Stimulated activated CD8-positive, alpha-beta memory T cell treated with anti-CD3 and anti-CD28 coated beads, Interleukin-2, amount 100 ng/mL, for 48 hours (primary cell): ENCODE measurements at places on chromosomes 5 and 9.

DNA sequence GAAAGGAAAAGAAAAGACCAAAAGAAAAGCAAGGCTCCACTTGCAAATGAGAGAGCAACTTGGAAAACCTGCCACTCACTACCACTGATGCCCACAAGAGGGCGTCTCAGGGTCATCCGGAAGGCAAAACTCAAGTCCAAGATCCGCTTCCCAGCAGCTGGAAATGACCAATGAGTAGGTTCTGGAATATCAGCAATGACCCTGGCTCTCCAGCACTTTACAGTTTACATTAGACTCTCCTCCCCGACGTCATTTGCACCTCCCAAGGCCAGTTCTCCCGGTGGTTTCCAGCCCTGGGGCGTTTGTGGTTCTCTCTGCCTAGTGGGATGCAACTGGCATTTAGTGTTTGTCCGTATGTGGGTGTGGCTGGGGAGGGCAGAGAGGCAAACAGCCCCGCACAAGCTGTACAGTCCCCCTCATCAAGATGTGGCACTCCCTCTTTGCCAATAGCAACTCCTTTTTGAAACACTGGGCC lies 193.8 kb upstream of the ZNF618 start:
- DNase-seq = peak; percentile 14

DNA sequence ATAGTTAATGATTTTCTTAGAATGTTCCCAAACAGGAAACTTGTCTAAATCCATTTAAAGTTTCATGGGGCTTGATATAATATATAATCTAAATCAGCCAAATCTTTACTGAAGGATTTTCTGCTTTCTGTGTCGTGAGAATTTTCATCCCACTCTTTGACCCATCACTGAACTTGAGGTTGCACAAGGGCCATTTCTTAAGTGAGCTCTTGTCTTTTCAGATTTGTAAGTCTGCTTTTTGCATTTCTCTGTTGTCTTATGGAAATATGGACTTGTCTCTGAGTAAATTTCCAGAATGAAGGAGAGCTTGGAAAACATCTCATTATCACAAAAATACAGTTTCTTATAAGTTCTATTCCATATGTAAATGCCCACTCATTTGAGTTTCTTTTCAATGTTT lies 149.2 kb upstream of the ARRDC3 start:
- no peak for DNase-seq

DNA sequence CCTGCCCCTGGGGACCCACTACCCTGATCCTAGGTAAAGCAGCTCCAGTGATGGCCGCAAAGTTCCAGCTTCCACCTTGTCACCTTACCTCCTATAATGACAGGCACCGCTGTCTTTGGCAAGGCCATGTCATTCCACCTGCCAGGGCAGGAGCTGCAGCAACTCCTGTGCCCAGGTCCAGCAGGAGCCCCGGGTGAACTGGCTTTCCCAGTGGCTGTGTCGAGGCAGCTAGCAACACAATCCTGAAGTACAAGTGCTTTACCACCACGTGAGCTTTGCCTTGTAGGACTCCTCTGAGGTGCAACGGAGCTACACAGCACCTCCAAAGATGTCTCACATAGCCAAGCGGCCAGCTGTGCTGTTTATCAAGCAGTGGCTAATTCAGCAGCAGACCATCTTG lies 20.7 kb upstream of the MGAT1 start:
- no peak for DNase-seq

GRCh38 chr9:89410641-89411350 lies 87.1 kb downstream of the SEMA4D start:
- DNase-seq = peak; percentile 61

DNA sequence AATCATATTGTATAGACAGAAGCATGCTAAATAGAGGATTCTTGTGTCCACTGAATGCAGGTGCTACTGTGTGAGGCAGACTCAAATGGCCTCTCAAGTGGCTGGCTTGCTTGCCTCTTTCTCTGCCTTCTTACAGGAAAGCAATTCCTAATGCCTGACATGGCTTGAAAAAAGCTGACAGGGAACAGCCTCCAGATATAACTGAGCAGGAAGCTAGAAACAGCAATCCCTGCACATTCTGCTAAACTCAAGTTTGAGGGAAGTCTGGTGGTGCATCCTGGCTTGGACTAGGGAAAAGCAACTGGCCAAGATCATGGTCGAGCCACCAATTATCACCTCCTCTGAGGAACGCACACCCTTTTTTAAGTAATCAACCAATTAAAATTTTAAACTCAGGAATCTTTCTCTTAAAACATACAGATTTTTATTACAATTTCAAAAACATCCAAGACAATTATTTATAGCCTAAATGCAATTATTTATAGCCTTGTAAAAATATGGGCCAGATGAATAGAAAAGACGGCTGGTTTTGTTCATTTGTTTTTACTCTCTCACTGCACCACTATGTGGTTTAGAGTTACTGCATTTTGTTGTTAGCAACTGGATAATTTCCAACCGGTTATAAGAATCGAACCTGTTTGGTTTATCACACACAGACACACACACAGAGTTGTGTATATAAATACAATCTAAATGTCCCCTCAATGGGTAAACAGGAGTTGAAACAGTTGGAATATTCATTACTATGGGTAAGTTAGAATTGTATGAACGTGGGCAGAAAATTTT lies 290.9 kb upstream of the ANKRD55 start:
- DNase-seq = no peak
